ENCODE measurements at places on chromosomes 6 and 20.
A peak's percentile ranks its signal among the peaks of the same experiment; 100 is the strongest.

GRCh38 chr20:60022849-60023248 is 64.6 kb downstream of the CDH26 start:
- no peak for DNase-seq

DNA sequence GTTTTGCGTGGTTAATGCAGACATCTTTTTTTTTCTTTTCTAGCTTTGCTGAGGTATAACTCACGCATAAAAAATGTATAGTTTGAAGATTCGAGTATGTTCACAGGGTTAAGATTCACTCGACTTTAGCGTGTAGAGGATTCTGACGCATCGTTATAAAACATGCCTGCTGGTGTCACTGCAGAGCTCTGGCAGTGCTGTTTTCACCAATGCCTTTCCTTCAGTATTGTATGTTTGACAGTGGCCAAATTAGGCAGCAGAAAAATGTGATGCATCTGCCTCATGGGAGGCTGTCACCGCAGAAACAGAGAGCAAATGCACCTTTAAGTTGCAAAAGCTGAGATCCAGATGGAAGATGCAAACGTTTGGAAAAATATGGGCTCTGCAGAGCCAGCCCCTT is 18.0 kb upstream of the SIRPB2 start:
- no peak for DNase-seq

GRCh38 chr20:21087862-21088540 is 18.2 kb downstream of the LINC00237 start:
- DNase-seq, result no peak

- DNase-seq, result no peak
Observed at GRCh38 chr6:130517444-130517931, 151.7 kb downstream of the TMEM200A start.

DNA sequence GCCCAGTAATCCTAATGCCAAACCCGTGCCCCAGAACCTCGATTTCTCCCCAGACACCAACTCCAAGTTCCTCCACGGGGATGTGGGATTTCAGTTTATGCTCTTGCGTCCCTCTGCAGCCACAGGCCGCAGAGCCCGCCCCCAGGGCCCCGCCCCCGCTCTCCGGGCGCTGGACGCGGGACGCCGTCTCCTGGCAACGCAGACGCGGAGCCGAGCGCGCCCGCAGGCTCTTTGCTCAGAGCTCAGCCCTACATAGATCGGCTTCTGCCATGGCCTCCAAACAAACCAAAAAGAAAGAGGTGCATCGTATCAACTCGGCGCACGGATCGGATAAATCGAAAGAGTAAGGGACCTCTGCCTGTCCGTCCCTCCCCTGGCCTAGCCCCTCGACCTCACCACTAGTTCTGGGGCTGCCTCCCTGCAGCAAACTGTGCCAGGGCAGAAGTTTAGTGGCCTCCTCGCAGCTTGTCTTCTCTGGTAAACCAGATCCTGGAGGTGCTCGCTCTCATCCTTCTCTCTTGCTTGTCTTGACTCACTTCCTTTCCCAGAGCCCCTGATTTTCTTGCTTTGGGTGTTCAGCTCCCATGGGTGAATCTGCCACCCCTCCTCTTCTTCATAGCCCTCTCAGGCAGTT is at the start of gene ADGB:
ADGB (plus strand) TSS at position 201 of the 634 bp plus-strand sequence; CDS start at position 270, 69 bp downstream.
- DNase-seq, result no peak

GRCh38 chr6:24997231-24997630 is 61.5 kb upstream of the RIPOR2 start:
- no peak for DNase-seq

DNA sequence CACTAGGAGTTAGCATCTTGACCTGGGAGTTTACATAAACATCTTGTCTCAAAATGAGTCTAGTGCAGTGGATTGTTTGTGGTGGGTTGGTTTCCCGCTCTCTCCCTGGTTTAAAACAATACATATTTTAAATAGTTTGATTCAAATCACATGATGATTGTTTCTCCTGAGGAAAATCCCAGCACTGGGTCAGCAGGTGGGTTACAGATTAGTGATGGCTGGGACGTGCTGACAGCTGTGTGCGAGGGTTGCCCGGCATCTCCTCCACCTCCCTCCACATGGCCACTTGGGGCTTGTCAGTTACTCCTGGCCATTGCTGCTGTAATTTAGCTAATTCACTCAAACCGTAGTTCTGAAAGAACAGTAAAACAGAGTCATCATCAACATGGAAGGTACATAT is 306.4 kb upstream of the CITED2 start:
- no peak for DNase-seq

DNA sequence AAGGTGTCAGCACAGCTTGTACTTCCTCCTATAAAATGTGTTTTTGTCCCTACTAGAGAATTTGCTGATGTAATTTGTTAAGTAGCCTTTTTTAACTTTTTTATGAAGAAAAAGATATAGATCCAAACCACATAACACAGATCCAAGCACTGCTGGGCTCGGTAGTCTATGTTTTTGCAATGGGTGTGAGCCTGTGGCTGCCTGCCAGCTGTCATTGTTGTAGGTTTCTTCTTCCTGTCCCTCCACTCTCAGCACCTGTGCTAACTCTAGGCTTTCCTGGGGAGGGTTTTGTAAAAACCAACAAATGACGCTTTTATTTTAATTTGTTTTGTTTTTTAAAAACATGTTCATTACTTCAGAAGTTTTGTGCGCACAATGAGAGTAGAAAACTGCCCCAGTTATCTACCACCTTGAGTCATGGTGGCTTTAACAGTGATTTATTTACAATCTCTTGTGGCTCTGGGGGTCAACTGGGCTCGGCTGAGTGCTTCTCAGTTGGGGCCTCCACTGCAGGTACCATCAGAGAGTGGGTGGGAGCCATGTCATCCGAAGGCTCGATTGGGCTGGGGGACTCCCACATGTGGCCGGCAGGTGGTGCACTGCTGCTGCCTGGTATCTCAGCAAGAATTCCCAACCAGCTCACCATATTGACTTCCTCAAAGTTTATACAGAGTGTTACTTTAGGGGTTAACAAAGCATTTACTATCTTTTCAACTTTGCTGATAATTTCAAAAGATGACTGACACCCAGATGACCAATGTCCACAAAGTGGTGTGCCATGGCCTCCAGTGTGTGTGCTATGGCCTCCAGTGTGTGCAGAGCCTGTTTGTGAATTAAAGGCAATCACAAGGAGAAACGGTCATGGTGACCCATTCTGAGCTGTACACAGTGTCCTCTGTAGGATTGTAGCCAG is 3.0 kb upstream of the CCR6 start:
- DNase-seq, result peak; percentile 51

GRCh38 chr20:1555952-1556351 is 1.6 kb downstream of the SIRPD start:
- no peak for DNase-seq

GRCh38 chr6:112253498-112253840 is 898 bp downstream of the LAMA4 start:
- DNase-seq, result no peak

Measured in effector CD4-positive, alpha-beta T cell (primary cell).